ENCODE measurements at places on chromosomes 1 and 21.

DNA sequence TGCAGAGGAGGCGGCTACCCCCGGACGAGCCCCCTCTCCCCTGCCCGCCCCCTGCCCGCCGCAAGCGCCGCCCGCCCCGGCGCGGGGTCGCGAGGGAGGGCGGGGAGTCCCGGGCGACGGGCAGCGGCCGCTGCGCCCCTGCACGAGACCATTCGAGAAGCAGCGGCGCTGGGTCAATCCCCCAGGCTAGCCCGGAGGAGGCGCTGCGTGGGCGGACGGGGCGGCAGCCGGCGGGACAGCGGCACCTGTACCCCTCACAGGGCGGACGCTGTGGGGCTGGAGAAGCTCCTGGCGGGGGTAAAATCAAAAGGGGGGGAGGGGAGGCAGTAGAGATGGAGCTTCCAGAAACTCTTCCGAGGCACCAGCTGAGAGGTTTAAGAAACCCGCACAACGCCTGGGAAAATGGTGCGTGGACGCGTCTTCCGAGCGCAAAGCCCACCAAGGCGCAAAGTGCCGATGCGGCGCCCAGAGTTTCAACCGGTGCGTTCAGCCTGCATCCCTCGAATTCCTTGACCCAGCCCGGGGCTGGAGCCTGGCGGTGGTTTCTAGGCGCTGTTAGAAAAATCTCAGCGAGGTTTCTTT lies at the start of gene PLPPR5:
Gene PLPPR5 (minus strand): TSS at position 1 of the 582 bp plus-strand sequence. CDS start 190 bp downstream, outside the sequence.
- no peak for DNase-seq

- no peak for DNase-seq
These were observed 32.1 kb downstream of the ADCY10 start for GRCh38 chr1:167881786-167882185.

DNA sequence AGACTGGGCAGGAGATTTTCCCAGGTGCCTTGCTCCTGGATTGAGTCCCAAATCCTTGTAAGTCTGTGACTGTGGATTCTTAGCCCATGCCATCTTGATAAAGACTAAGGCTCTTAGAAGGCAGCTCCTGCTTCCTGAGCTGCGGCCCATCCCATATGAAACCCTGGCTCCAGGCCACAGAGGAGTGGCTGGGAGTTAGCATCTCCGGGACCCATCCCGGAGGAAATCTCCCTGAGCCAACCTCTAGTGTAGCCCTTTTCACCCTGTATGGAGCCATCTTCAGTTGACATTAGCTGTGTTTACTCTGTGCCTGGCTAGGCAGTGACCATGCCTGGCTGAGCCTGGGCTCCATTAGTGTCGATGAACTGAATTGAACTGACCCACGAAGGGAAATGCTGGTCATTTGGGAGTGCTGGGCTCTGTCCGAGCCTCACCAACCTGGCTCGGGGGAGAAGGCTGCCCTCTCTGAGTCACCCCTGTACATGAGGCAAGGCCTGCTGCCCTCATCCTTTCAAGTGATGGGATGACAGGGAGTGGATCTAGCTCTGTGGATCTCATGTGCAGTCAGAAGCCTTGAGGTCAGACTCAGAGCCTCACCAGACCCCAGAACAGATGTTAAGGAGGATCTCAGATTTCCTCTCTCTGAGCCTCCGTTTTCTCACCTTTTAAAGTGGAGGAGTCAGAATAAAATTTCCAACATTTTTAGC lies 37.5 kb downstream of the LGR6 start:
- no peak for DNase-seq

DNA sequence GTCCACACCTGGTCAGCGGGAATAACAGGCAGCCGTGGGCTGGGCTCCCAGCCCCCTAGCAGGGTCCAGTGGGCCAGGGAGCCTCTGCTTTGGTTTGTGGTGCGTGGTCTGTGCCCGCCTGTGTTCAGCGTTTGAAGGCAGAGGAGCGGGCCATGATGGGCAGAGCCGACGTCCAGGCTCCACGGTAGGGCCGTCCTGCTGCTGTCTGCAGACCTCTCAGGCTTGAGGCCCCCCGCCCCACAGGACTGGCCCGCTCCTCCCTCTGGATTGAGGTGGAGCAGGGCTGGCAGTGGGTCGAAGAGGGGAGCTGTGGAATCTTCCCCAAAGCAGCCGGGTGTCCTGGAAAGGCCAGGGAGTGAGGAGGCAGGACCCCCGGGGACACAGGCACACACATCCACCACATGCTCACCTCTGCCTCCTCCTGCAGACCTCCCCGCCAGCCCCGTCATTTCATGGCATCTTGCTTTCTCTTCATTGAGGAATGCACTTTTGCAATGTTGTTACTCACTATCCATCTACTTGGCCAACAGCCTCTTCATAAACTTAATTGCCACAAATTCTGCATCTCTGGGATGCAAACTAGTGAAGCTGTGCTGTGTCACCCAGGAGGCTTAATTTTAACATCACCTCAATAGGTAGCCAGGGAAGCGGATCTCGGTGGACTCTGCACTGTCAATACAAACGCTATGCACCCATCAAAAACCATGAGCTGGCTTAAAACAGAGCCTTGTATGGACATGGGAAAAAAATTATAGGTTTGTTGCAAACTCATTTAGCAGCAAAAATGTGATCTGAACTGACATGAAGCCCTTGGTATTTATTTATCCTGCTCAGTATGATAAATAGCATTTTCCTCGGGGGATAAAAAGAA lies 85.9 kb downstream of the PDE9A start:
- DNase-seq: no peak

DNA sequence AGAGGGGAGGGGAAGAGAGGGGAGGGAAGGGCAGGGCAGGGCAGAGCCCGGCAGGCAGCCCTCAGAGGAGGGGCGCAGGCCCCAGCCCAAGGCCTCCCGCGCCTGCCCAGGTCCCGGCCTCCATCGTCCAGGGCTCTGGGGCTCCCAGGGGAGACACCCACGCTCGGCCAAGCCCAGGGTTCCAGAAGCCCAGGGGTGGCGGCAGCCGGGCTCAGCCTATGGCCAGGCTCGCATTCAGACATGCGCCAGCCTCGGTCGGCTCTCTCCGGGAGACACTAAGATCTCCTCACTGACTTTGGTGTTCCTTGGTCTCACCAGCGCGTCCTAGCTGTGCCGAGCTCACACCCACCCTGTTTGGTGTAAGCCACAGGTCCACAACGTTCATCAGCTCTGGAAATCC lies 7.1 kb upstream of the ANKRD65 start:
- DNase-seq: no peak

Data from iPS DF 19.7 (cell line).